ENCODE measurements at places on chromosomes 5 and 9.

DNA sequence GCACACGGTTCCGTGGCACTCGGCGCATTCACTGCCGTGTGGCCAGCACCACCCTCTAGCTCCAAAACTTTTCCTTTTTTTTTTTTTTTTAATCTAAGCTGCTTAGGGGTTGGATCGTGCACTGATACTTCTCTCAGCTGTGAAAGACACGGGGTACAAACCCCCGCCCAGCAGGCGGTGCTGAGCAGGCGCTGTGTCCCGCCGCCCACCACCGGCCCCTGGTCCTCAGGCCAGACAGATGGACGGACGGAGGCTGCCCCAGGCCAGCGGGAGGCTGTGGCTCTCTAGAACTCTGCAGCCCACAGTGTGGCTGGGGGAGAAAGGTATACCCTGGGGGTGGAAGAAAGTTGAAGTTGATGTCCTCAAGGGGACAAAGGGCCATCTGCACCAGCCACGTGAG is 6.2 kb downstream of the AGPAT2 start:
- DNase-seq = no peak

- no peak for DNase-seq
Observed at GRCh38 chr5:75660678-75661465, 49.6 kb downstream of the ANKDD1B start.

DNA sequence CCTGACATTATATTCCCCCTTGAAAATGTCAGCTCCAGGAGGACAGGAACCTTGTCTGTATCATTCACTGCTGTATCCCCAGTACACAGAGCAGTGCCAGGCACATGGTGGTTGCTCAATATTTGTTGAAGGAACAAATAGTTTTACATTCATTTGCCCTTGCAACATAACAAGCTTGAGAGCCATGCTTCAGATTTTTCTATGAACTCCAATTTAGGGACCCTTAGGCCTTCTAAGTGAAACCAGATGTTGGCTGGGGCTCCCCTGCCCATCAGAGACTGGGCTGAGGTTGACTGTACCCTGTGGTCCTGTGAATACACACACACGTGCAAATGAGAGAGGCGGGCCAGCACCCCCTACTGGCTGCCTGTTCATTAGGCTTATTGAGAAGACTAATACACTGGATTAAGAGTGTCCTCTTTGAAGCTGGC is 214.9 kb upstream of the WWC1 start:
- no peak for DNase-seq

DNA sequence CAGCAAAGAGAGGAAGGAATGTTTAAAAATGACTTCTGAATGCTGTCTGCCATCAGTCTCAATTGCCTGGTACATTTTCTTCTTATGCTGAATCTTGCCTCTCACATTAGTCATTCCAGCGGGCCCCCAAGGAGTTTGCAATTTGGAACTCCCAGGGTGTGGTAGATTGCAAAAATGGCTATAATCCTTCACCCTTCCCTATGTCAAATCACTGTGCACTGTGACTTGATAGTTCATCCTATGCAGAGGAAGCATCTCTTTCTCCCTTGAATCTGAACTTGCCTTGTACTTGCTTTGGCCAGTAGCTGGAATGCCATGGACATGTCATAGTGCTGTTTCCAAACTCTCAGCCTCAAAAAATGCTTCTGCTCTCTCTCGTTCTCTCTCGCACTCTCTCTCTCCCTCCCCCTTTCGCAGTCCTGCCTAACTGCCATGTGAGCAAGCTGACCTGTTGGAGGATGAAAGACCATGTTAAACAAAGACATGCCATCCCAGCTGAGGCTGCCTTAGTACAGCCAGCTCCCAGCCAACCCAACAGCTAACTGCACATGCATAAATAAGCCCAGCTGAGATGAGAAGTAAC is 284.0 kb upstream of the TLE4 start:
- no peak for DNase-seq

DNA sequence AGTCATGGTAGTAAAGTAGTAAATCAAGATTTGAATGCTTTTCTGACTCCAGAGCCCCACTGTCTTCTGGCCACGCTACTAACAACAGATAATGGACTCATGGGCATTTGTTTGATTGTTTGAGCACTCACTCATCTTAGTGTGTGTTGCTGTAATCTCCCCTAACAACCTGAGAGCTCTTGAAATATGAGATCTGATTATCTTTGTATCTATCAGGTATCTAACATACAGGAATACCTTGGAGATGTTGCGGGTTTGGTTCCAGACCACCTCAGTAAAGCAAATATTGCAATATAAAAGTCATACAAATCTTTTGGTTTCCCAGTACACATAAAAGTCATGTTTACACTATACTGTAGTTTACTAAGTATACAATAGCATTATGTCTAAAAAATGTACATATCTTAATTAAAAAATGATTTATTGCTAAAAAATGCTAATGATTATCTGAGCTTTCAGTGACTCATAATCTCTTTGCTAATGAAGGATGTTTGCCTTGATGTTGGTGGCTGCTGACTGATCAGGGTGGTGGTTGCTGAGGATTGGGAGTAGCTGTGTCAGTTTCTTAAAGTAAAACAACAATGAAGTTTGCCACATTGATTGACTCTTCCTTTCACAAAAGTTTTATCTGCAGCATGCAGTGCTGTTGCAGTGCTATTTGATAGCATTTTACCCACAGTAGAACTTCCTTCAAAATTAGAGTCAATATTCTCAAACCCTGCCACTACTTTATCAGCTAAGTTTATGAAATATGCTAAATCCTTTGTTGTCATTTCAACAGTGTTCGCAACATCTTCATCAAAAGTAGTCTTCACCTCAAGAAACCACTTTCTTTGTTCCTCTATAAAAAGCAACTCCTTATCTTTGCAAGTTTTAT is 92.2 kb downstream of the ZNF462 start:
- no peak for DNase-seq

DNA sequence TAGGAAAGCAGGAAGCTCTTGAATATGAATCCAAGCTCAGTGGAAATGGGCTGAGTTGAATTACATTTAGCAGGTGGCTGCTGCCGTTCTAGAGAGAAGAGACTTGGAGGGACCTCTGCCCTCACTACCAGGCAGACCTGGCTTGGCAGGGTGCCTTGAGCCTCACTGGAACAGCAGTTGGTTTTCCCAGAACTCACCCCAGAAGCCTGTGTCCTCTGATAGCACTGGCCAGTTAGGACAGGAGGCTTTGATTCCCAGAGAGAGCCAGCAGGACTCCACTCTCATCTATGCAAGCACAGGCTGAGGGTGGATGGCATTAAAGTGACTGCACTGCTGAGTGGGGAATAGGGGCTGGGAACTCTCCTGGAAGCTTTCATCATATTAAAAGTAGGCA is 54.8 kb downstream of the PWWP2A start:
- DNase-seq = no peak

- no peak for DNase-seq
Observed at GRCh38 chr5:171702135-171702770, 83.4 kb upstream of the SMIM23 start.

DNA sequence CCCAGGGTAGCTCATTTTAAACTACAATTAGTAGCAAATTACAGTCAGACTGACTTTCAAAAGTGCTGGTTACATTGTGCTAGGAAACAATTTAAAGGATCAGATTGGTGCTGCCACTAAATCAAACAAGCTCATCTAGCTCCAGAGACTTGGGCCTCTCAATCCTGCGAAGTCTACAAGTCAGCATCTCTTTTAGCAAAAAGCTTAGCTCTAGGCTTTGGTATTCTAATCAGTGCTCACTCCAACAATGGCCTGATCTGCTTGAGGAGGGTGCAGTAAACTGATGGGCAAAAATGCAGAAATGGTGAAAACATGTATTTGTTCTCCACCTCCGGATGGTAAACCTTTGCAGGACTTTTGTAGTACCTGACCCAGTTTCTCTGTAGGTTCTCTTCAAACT is 47.0 kb upstream of the SEMA6A start:
- no peak for DNase-seq

DNA sequence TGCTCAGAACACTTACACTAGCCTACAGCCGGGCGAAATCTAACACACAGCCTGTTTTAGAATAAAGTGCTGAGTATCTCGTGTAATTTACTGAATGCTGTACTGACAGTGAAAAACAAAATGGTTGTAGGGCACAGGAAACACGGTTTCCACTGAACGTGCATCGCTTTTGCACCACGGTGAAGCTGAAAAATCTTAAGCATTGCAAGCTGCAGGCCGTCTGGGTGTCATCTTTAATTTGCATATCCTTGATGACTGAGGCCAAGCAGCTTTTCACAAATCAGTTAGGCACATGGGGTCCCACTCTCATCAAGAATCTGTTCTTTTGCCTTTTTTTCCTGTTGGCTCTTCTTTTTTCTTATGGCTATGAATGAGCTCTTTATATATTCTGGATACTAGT is 58.2 kb downstream of the CAMSAP1 start:
- DNase-seq = no peak

DNA sequence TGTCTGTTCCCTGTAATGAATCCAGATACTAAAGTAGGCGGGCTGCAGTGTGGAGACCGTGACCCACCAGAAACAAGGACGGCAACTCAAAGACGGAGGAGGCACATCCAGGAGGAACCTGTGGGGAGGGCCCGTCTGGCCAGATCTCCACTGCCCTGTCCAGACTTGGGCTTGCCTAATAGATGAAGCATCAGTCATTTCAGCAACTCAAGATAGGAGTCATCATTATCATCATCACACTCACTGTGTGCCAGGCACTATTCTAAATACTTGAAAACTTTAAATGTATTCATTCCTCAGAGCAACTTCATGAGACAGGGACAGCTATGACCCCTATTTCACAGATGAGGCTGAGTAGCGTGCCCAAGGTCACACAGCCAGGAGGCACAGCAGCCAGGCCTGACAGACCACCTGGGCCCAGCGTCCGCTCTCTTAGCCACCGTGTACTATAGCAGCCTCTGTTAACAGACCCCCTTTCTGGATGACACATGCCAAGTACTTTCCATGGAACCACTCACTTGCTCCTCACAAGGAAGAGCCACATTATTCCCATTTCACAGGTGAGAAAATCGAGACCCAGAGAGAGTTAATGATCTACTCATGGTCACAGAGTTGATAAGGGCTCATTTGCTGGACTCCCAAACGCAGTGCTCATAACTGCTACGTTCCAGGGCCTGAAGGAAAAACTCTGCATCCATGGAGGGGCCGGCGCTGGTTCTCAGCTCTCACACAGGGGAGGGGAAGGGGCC is 4.9 kb upstream of the IL4 start:
- no peak for DNase-seq

DNA sequence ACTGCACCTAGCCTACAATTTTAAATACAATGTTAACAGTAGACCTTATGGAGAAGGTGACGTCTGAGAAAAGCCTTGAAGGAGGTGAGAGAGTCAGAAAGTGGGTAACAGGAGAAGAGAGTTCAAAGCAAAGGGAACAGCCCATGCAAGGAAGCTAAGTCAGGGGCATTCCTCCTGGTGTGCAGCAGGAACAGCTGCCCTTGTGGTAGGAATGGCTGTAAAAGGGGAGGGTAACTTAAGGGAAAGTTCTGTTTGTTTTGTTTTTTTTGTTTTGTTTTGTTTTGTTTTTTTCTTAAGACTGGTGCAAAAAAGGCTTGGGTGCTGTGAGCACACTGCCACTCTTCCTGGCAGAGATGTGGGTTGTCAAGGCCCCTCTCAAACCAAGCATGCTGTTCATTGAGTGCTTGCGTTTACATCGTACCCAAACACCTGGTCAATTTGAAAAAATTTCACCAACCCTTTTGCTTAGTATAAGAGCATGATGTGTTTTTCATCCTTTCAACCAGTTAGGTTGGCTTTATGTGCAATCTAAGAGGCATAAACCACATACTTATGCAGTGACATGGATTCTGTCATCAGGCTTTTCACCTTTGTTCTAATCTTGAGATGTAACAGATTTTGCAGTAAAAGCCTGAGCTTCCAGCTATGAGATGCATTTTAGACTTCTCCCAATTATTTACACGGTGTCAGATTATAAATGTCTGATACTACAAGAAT is 279.7 kb downstream of the GLIS3 start:
- DNase-seq = no peak

DNA sequence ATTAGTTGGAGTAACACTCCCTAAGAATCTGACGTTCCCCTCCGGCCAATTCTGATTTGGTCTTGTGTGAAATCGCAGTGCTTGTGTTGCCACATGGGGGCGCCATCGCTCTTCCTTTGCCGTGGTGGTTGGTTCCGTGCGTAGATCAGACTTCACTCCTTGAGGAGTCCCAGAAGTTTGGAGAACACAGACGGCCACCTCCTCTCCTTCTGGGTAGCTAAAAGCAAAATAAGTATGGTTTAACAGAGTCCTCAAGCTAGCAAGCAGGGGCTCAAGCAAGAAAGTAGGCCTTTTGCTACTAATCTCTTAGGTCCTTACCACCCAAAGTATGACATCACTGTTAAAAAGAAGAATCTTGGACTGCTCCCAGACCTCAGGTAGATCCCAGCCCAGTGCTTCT is 59.5 kb downstream of the HSPA4 start:
- DNase-seq = no peak

- DNase-seq = no peak
Observed at GRCh38 chr5:23703940-23704855, 196.8 kb downstream of the PRDM9 start.

DNA sequence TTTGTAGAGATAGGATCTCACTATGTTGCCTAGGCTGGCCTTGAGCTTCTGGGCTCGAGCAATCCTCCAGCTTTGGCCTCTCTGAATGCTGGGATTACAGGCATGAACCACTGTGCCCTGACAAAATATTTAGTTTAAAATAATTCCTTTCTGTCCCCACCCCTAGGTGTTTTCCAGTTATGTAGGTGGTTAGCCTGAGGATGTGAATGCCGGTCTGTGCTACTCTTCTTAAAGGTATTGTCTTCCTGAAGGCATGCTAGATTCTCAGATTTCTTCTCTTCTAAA is 56.7 kb upstream of the BASP1 start:
- DNase-seq = no peak

DNA sequence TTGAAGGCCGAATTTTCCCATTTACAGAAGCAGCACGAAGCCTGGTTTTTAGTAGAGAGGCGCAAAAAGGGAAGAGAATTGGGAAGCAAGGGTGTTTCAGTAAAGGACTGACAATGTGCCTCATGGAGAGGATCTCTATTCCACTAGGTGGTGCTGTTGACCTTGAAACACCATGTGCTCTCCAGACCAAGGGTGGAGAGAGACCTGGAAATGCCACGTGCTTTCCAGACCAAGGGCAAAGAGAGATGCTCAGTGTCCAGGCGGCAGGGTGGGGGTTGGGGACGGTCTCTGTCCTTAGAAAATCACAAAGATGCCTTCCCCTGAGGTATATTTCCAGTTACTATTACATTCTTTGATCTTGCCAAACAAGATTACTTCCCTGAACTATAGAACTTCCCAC is 425.3 kb downstream of the CSNK1G3 start:
- no peak for DNase-seq

DNA sequence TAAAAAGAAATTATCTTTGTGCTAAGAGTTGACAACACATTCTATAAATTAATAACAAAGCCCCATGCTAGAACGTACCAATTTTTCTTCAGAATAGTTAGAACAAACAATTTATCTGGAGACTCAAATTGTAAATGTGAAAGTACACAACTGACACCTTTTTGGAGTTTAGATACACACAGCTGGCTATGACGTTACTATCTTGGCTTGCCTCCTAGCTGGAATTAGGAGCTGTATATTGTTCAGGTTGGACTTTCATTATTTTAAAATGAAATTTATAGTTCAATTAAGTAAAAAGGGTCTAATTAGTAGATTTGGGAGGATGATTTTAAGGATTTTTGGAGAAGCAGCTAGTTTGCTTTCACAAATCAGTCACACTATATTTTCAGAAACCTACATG is 393.9 kb upstream of the RIOK2 start:
- DNase-seq = no peak

GRCh38 chr9:112348257-112349007 is 15.0 kb upstream of the PTBP3 start:
- DNase-seq = no peak
